Kidney epithelial cell (primary cell): ENCODE measurements at places on chromosomes 5 and 9.

GRCh38 chr5:152549709-152550108 is 144.6 kb upstream of the NMUR2 start:
- no peak for DNase-seq

DNA sequence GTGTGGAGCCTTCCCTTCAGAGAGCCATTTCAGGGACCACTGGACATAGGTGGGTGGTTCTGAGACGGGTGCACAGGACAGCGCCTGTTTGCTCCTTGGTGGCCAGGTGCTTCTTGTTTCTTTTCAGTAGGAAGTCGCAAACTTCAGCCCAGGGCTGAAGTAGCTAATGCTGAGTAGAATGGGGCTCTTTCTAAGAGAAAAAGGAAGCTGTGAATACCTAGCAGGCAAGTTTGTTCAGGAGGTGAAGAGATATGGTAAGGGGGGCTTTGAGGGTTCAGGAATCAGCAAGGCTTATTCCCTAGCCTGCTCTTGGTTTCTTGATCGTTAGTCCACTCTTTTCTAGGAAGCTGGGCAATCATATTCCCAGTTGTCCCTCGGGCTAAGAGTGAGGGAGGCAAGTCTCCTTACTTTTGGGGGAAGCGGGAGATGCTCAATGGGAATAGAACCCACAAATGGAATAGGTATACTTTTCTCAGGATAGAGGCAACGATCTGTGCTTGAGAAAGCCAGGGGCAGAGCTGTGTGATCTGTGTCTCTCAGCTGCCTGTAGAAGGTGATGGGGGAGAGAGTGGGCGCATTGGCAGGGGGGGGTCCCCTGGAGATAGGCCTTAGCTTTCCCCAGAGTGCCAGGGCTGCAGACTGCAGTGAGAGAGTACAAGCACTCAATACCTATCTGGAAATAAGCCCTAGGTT is 1.9 kb upstream of the PURA start:
- DNase-seq: no peak

DNA sequence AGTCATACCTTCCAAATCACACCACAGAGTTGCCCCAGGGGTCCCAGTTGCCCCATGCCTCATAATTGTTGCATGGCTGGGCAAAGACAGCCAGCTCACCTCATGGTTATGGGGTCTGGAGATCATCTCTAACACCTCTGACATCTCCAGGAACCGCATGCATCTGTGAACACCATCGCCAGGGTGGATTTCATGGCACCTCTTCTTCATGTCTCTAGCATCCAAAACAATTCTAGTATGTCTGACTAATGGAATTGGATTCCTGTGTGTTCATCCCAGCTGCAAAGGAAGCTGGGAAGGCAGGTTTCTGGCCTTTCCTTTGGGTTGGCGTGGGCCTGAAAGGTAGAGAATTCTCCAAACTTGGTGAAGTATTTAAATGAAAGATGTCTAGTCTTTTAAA is 122.3 kb upstream of the ABCA1 start:
- DNase-seq: no peak

DNA sequence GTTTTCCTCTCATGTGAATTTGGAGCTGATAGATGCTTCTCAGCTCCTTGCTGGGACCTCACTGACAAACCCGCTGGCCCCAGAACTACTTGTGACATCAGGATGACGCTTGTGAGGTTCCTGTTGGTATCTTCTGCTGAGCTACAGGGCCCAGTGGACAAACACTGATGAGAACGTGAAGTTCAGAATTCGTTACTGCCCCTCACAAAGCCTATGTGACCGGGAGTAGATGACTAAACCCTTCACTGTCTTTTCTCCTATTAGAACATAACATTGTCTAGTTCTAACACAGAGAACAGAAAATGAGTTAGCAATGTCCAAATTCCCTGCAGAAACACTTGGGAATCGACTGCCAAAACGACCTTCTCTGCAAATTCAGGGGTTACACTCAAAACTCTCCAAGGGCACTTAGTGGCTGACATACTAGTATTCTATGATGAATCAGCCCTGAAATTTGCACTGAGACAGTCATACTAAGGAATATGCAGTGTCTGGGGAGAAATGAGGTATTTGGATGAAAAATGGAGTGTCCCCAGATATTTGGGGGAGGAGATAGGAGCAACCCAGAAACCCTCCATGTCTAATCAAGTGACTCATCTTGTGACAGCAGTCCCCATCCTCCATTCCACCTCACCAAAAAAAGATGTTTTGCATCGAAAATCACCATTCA is 143.2 kb upstream of the TRIM32 start:
- no peak for DNase-seq

GRCh38 chr5:143208781-143209510 is 194.5 kb downstream of the NR3C1 start:
- no peak for DNase-seq

GRCh38 chr9:130183133-130183762 is 11.0 kb downstream of the NCS1 start:
- peak; percentile 52 for DNase-seq
